ENCODE measurements at places on chromosomes 6 and 20.

GRCh38 chr6:158850807-158851115 lies 31.6 kb upstream of the EZR start:
- no peak for DNase-seq

- peak; percentile 91 for DNase-seq
These were observed 108.2 kb upstream of the NFATC2 start for GRCh38 chr20:51650685-51651134.

GRCh38 chr6:48765352-48765961 lies 654.5 kb upstream of the PTCHD4 start:
- peak; percentile 57 for DNase-seq

DNA sequence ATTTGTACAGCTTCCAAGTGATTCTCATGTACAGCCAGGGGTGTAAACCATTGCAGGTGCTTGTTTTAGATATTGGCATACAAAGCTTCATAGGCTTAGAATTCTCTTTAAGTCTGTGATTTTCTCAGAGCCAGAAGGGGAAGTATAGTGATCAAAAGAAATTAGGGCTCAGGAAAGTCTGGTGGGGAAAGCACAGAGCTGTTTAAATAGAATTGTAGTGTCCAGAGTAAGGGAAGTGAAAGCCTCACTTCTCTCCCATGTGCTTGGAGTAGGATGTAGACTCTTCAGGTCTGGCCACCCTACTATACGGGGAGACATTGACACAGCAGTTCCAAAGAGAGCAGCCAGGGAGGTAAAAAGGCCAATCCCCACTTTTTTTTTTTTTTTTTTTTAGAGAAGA lies 10.4 kb downstream of the GCNT2 start:
- peak; percentile 63 for DNase-seq

DNA sequence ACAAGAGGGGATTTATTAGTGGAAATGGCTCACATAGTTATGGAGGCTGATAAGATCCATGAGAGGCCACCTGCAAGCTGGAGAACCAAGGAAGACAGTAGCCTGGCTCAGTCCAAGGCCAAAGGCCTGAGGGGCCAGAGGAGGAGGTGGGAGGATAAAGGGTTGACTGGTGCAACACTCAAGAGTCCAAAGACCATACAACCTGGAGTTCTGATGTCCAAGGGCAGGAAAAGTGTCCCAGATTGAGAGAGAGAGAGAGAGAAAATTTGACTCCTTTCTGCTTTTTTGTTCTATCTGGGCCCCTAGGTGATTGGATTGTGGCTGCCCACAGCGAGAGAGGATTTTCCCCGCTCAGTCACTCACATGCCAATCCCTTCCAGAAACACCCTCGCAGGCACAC lies 8.0 kb downstream of the HLA-F start:
- DNase-seq: no peak

GRCh38 chr6:24357336-24358218 lies at the start of gene DCDC2:
Gene DCDC2 (minus strand): TSS chr6:24358059. CDS start chr6:24357750, 309 bp downstream.
- no peak for DNase-seq

DNA sequence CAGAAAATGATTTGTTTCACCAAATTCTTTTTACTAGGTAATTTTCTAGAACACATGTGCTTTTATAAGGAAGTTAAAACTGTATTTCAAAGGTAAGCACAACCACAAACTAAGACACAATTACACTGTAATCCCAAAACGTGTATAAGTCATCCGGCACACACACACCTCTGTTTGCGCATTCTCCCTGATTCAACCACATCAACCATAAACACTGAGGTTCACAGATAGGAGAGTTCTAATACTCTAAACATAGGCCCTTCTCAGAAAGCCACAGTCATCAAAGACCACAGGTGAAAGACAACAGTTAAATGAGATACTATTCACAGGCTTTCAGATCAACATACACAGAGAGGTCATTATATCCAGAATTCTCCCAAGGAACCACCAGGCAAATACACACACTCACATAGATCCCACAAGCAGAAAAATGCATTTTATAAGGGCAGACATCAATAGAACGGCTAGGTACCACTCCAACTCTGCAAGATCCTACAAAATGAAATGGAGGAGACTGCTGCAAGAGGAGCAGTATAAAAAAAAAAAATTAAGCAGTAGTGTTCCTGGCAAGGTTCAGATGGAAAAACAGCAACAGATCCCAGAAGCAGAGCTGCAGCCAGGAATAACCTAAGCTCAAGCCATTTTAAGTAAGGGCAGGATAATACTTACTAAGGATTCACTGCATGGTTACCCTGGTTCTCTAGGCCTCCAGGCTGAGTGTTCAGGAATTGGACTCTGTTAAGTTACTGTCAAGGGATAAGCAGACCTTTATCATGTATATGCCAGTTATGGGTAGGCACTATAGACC lies 6.6 kb upstream of the FBXO9 start:
- DNase-seq: no peak

DNA sequence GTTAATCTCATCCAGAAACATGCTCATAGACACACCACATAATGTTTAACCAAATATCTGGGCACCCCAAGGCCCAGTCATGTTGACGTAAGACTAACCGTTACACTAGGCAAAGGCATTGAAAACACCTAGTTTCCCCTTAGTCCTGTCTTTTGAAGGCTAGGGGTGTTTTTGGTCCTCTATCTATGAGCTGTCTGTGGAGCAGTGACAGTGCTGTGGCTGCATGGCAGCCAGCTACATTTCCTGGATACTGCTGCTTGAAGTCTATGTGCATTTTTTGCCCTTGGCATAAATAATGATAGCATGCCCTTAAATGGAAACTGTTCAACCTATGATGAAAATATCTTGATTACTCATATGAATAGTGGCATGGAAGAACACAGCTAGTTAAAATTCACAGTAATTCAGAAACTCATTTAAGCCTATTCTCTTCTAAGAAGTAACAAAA lies 18.6 kb downstream of the FARS2 start:
- DNase-seq: no peak

DNA sequence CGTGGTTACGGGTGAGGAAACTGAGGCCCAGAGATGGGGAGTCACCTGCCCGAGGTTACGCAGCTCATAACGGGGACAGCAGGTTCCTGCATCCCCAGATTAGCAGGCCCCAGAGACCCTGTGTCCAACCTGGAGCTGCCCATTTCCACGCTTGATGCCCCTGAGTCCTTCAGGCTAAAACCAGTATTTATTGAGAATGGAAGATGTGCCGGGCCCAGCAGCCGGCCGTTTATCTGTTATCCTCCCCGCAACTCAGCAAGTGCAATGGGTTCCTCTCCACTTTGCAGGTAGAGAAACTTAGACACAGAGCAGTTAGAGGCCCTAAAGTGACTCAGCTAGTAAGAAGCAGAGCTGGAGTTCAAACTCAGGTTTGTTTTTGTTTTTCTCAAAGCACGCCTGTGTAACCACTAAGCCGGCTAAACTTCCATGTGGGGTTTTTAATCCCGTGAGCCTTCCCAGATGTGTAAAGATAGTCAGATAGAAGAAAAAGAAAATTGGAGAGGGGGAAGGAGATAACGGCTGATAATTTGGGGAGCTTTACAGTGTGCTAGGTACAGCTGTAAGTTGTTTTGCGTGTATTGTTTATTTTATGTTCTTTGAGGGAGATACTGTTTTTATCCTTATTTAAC lies 775 bp downstream of the PFDN4 start:
- peak; percentile 48 for DNase-seq

- no peak for DNase-seq
These were observed 43.8 kb upstream of the XRN2 start for GRCh38 chr20:21259346-21259745.

DNA sequence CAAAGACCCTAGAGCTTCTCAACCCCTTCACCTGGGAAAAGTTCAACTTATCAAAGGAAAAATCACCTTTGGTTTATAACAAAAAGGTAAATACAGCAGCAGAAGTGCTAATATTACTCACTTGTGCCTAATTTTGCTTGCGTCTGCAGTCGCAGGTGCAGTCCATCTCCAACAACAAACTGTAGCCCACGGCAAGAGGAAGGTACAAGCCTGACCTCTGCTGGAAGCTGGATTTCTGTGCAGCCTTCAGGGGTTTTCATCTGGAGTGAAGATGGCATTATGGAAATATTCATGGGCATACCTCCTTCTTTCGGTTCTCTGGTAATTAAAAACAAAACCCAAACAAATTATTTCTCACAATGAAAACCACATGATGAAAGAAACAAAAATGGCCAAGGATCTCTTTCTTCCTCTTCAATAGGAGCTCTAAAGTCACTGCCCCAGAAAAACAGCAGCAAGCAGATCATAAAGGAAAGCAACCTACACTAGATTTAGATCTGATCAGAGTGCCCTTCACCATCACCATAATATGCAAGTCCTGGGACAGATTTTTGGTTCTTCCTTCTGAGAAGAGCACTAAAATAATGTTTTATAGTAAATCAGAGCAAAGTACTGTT lies 7.8 kb downstream of the UBE3D start:
- peak; percentile 63 for DNase-seq

DNA sequence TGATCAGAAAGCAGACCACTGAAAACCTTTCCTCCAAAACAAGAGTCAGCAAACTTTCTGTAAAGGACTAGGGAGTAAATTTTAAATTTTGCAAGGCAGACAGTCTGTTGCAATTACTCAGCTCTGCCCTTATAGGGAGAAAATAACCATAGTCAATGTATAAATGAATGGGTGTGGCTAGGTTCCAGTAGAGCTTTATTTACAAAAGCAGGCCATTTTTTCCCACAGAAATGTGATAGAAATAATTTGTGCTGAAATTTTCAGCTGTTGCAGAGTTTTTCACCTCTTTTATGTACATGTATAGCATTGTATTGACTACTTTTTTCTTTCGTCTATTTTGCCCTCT lies 7.7 kb downstream of the AMD1 start:
- no peak for DNase-seq

DNA sequence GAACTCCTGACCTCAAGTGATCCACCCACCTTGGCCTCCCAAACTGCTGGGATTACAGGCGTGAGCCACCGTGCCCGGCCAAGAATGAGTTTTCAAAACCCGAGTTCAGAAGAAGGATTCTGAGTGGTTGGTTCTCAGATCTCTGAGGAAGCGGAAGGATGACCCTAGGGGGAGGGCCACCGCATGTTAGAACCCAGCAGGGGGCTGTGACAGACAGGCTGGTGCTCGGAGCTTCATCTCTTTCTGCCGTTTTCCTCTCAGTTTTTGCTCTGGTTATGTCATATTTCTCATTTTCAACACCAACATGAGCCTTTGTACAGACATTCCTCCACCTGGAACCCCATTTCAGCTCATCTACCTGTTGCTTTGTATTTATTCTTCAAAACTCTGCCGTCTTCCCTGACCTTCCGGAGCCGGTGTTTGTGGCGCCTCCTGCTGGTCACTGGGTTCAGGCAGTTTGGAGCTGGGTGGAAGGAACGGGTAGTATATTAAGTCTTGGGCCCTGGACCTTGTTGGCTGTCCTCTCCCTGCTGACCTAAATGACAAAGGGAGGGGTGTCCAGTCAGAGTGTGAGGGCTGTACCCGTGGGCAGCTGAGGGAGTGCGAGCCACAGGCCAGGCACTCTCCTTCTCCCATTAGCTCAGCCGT lies at the start of gene DEFB123:
TSS of gene DEFB123 (plus strand) at position 621 of the 648 bp plus-strand sequence. CDS start 67 bp downstream, outside the sequence.
- no peak for DNase-seq

DNA sequence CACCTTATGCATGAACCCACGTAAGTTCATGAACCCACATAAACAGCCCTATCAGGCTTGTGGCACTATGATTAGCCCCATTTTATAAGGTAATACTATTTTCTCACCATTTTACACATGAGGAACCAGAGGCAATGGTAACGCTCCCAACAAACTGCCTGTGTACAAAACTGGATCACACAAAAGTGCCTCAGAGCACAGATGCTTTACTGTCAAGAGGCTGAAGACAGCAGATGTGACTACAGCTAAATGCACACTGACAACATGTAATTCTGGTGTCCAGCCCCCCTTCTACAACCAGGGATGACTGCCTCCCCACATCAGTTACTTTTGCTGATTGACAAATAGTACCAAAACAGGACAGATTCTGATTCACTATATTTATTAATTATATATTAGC lies 69.6 kb downstream of the GMDS start:
- no peak for DNase-seq

- DNase-seq: no peak
These were observed 24.6 kb downstream of the RNF24 start for GRCh38 chr20:3990716-3991115.

DNA sequence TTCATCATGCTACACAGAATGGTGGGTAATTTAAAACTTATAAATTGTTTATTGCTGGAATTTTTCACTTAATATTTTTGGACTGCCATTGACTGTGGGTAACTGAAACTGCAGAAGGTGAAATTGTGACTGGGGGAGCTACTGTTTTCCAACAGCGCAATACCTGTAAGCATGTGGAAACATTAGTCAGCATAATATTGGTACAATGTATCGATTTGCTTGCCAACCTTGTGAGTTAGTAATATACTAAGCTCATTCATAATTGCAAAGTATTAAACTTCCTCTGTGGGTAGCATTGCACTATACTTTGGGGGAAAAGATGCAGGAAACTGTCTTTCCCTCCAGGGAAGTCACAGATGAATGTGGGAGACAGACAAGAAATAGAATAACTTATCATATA lies 766.5 kb downstream of the HDGFL1 start:
- DNase-seq: no peak

DNA sequence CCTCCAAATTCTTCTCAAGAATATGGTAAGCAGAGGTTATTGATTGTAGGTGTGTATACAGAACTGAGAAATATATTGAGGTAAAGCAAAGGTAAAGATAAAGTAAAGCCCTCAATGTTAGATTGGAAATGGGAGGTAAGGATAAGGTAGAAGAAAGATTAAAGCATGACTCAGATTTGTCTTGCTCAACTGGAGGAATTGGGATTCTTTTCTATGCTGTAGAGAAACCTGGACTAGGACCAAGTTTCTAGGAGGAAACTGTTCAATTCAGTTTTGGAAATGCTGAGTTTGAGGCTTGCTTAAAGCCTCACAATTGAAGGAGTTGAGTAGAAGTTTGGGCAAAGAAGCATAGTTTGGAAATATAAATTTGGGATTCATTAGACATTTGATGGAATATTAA lies 634.0 kb upstream of the PTCHD4 start:
- DNase-seq: no peak

GRCh38 chr20:24589381-24589780 lies 120.0 kb downstream of the SYNDIG1 start:
- DNase-seq: no peak

DNA sequence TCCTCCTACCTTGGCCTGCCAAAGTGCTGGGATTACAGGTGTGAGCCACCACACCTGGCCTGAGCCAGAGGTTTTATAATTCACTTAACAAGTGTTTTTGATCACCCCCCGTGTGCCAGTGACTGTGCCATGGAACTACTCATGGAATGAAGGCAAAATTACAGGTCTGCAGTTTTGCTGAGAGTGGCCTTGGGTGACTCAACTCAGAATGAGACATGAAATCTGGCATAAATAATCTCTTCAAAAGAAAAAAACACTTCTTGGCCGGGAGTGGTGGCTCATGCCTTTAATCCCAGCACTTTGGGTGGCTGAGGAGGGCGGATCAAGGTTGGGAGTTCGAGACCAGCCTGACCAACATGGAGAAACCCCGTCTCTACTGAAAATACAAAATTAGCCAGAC lies 166.9 kb upstream of the SALL4 start:
- DNase-seq: no peak

Measured in KBM-7 (cell line).